SIG-M5 (cell line): ENCODE measurements at places on chromosomes 3 and 15.

DNA sequence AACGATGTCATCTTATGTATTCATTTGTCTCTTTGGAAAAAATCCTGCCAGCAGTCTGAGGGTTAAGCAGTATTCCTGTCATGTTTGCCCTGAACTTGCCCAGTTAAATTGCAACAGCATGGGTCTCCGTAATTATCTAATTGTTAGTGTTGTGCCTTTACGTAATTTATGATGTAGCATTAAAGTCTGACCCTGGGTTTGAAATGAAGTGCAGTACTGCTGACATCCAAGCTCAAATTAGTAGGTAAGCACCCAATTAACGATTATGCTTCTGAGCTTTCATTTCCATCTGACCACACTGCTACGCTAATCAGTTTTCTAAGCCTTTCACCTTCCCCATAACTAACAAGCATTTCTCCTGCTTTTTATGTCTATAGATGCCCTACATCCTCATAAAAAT lies 241.8 kb downstream of the ARRDC4 start:
- no peak for DNase-seq

- no peak for DNase-seq
Observed at GRCh38 chr3:197793247-197793646, 2.2 kb downstream of the LRCH3 start.

GRCh38 chr3:182487143-182487542 lies 306.2 kb upstream of the ATP11B start:
- DNase-seq = no peak

DNA sequence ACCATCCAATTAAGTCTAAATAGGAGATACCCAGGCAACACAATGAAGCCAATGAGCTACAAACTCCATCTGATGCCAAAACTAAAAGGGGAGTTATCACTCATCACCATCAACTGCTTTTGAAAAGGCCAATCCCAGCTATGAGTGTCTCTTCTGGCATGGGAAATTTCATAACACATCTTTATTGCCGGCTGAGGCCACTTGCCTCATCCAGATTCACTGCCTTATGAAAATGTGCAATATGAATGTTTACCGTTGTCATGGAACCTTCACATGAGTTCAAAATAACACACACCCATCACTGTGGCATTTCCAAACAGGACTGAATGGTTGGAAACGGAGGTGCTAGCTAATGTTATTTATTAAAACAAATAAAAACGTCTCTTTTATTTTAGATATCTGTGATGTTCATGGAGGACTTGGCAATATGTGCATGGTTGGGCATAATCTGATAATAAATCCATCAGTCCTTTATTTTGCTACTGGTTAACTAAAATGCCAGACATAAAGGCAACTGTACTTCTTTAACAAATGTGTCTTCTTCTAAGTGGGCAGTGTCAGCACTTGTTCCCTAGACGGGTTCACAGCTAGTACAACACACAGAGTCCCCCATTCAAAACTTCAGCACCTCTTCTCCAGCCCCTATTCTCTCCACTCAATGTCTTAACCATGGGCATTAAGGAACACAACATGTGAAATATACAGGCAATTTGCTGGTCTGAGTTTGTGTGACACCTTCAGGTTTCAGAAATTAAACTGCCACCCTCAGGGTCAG lies 143.9 kb downstream of the MAGI1 start:
- DNase-seq = no peak

DNA sequence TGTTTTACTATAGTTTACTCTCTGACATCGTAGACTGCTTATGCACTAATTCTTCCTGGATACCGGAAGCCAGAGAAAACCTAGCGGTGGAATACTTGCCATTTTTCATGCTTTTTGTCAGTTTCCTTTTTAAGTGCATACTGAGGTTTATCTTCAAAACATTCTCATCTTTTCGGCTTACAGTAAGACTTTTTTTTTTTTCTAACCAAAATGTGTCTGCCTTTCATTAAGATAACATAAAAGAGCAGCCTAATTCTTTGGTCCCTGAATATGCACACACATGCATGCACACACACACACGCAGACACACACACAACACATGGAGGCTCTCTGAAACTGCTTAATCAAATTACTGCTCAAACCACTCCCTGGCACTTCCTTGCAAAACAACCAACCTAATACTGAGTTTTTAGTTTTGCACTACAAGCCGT lies 1.3 kb downstream of the ZNF445 start:
- no peak for DNase-seq

DNA sequence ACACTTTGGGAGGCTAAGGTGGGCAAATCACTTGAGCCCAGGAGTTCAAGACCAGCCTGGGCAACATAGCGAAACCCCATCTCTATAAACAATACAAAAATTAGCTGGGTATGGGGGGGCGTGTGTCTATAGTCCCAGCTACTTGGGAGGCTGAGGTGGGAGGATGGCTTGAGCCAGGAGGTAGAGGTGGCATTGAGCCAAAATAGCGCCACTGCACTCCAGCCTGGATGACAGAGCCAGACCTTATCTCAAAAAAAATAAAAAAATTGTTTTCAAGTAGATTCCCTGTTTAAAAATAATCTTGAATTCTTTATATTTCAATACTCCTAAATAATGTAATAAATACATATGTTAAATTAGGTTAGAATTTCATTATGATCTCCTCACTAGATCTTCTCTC lies 9.8 kb downstream of the HMCES start:
- no peak for DNase-seq

GRCh38 chr15:44775953-44776352 lies 39.6 kb downstream of the TRIM69 start:
- DNase-seq = no peak

DNA sequence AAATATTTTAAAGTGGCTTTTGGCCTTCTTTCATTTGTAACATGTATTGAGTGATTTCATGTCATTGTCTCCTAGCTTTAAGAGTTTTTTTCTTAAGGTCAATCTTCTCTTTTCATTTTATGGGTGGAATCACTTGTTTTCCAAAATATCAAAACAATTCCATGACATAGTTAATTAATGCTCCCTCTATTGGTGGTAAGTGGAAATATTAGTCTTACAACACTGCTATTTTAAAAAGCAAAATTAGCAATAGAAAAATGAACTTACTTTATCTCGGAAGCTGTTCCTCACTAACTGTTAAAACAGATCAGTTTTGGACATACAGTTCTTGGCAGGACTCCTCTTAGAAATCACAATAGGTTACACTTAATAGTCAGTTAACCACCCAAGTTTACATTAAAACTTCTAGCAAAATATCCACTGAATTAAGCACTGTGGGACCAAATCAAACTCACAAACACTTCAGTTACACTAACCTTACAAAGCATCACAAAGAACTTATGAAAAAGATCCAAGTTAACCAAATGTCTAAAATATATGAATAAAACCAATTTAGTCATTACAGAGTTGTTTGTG lies 42.4 kb downstream of the TIGIT start:
- no peak for DNase-seq

DNA sequence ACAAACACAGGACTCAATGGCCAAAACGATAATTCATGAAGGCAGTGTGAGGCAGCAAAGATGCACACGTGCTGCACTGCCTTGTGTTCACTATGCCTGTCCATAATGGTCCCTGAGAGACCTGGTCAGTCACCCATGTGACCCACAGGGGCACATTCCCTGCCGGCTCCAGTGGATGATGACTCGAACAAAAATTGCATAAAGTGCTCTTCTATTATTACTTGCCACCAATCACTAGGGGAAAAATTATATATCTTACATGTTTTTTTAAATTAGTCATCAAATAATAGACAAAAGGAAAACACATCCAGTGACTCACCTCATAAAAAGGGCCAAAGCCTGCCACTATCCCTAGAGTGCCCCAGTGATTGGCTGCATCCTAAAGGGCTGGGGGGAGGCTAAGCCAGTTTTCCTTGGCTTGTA lies 47.5 kb downstream of the UBP1 start:
- no peak for DNase-seq

GRCh38 chr3:43874290-43874689 lies 183.6 kb downstream of the ABHD5 start:
- DNase-seq = no peak

DNA sequence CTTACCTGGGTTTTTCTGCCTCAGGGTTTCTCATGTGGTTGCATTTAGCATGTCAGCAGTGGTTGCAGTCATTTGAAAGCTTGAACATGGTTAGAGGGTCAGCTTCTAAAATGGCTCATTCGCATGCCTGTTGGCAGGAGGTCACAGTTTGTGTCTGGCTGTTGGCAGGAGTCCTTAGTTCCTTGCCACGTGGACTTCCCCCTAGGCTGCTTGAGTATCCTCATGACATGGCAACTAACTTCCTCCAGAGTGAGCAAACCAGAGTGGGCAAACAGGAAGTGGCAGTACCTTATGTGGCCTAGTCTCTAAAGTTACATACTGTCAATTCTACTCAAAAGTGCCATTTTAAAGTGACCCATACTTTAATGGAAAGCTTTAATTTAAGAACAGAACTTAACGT lies 3.4 kb upstream of the UNC13C start:
- DNase-seq = no peak

DNA sequence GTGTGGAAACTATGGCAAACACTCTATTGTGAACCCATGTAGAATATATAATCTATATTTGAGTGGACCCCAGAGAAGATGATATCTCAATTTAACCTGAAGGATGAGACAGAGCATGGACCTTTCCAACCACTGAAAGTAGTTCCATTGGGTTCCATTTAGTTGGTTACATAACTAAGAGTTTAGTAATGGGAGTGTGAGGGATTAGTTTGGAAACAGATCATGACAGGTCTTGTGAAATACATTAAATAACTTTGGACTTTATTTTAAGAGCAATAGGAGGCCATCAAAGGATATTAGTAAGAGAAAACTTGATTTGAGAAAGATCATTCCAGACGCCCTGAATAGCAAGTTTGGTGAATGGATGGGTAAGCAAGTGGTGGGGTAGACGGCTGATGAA lies 487.2 kb upstream of the ROBO2 start:
- no peak for DNase-seq
